ENCODE measurements at places on chromosomes 5 and 9.

GRCh38 chr9:18319918-18320445, 154.0 kb upstream of the ADAMTSL1 start:
- DNase-seq = no peak

- peak; percentile 2 for DNase-seq
These were observed 157.4 kb downstream of the NR3C1 start for GRCh38 chr5:143245929-143246561.

DNA sequence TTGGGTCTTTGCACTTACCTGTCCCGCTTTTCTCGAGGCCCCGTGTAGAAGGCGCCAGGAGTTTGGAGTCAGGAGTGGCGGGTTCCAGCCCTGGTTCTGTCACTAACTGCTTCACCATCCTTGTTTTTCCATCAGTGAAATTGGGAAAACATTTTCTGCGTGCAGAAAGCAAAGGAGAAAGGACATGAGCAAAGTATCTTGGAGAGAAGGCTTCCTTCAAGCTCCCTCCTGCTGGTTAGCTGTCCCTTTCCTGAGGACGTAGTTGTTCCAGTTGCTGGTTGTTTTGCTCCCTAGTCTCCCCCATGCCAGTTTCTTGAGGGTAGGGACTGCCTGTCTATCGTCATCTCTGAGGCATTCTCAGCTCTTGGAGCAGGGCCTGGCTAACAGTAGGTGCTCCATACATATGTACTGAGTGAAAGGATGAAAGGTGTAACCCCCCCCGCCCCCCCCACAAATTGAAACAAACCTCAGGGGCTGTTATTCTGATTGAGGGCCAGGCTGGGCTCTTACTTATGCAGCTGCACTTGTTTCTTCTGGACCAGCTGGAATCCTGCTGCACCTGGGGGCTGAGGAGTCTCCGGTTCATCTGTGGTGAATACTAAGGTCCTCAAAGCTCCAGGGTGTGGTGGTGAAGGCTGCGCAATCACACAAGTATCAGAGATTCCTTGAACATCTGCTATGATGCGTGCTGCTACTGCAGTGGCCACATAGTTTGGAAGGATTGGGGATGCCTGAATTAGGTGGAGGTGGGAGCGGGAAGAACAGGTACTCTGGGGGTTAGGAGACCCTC, 1.0 kb downstream of the SMIM3 start:
- DNase-seq = no peak

DNA sequence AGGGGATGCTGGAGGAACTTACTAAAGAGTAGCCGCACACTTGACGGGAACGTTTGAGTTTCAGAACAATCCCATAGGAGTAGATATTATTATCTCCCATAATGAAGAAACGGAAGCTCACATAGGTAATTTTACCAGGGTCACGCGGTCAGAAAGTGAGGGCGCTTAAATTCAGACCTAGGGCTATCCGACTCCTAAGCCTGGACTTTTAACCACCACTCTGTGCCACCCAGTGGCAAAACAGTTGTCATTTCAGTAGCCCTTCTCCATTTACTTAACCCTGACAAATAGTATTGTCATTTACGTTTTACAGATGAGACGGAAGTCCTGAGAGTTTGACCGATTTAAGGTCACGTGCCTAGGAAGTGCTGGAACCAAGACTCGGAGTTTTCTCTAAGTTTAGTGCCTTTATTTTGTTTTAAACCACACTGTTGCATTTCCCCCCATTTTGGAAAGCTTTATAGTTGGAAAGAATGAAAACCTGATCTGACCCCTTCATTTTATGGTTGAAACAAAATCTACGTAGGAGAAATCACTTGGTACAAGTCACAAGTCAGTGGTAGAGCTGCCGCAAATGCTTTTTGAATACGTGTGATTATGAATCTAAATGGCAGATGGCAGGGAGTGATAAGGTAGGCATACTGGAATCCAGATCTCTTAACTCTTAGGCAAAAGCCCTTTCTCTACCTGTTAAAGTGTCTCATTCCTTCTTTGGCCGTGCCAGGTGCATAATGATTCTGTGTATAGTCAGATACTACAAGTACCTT, 650 bp downstream of the MRRF start:
- DNase-seq = no peak

DNA sequence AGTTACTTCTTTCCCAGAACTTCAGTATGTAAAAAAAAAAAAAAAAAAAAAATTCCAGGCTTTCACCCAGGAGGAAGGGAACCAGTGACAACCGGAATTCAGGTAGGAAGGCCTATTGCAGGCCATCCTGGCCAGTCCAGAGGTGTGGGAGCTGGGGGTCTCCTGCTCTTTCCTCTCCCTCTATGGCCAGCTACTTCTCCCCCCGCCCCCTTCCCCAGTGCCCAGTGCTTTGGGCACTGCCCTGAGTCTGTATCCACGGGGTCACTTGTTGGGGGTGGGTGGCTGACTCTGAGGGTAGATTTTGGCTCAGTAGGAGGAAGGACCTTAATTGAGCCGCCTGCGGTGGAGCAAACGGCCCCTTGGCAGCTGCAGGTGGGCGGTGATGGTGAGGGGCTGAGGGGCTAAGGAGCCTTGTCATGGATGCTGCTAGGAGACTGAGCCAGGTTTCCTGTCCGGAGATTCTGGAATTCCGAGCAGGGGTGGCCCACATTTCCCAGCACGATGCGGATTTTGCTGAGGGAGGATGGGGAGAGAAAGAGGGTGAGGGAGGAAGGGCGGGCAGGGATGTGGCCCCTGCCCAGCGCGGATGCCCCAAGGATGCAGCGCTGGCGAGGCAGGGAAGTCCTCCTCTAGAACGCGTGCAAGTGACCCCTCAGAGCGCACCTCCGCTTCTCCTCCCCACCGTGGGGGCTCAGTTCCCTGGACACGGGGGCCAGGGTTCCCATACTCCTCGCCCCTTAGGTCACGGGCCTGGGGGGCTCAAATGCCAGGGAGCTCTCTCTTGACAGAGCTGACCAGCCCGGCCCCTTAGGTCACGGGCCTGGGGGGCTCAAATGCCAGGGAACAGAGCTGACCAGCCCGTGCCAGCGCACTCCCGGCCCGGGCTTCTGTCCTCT, 1.2 kb upstream of the PHF2 start:
- DNase-seq = no peak

- no peak for DNase-seq
These were observed 116.0 kb downstream of the KCNIP1 start for GRCh38 chr5:170619869-170620268.

GRCh38 chr9:34996905-34997279, 7.3 kb downstream of the DNAJB5 start:
- DNase-seq = no peak

DNA sequence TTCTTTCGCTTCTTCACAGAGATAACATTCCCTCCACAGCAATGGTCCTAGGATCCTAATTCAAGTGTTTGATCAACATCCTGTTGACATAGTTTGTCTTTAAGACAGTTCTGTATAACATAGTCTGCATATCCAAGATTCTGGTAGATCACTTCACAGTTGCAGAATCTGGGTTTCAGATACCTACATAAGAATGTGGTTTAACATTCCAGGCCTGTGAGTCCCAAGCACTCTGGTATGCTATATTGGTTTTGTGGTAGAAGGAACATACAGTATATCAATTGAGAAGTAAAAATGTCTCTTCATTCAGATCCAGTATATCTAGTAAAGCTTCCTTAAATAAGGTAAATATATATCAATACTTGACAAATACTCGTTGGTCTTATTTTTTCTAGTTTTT, 914.2 kb upstream of the CDH6 start:
- no peak for DNase-seq

GRCh38 chr9:97179616-97180015, 127.8 kb upstream of the CCDC180 start:
- DNase-seq = no peak

DNA sequence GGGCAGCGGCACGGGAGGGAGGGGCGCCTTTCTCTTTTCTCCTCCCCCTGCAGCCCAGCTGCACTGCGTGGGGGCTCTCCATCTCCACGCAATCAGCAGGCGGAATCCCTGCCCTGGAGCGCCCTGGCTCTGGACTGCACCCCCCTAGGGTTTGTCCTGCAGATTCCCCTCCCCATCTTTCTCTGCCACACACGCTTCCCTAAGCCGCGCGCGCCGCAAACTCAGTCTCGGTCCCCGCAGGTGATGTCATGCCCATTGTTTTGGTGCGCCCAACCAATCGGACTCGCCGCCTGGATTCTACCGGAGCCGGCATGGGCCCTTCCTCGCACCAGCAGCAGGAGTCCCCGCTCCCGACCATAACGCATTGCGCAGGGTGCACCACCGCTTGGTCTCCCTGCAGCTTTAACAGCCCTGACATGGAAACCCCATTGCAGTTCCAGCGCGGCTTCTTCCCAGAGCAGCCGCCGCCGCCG, at the start of gene KCNN2:
TSS of gene KCNN2 (plus strand) at position 347 of the 473 bp plus-strand sequence. CDS start at position 417, 70 bp downstream.
- peak; percentile 54 for DNase-seq

GRCh38 chr5:10420932-10421331, 20.7 kb upstream of the ROPN1L start:
- DNase-seq = no peak

GRCh38 chr5:180133060-180133459, 61.5 kb upstream of the RNF130 start:
- DNase-seq = no peak

DNA sequence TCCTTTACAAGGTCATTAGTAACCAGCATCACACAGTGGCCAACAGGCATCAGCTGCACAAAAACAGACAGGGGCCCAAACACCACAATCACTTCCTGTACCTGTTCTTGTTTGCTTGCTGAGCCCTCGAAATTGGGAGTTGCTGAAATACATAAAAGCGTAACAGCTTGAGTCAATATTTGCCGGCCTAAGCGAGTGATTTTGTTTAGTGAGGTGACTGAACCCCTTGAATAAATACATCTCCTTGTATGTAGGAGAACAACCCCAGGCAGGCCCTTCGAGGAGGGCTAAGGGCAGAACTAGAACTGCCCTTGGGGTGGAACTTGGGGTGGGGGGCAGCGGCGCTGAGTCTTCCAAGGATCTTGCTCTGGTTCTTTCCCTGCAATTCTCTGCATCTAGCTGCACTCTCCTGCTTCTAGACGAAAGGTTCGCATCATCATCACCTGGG, 502.5 kb downstream of the RASEF start:
- no peak for DNase-seq

- DNase-seq = no peak
These were observed 159.2 kb upstream of the CCDC152 start for GRCh38 chr5:42597318-42597937.

GRCh38 chr5:109370343-109370742, 39.4 kb downstream of the PJA2 start:
- DNase-seq = no peak

DNA sequence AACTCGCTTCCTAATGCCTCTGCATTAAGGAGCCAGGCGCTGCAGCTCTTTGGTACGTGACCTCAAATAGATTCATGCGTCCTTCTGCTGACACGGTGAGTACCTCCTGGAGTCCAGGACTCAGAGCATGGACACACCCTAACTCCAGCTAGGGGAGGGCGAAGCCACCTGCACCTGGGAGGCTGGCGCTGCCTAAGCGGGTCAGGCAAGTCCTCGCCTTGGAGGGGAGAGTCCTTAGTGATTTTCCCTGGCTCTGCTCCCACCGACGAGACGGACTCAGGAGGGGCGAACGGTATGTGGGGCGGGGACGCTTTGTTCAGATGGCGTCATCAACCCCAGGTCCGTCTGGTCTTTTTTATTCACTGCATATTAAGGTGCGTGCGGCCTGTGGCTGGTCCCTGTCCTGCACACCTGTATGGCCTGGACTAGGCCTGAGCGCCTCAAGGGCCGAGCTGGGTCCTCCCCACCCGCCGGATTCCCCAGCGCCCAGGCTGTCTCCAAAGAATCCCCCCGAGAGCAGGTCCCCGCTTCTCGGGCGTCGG, 50.3 kb downstream of the NSUN2 start:
- no peak for DNase-seq

- DNase-seq = no peak
These were observed 34.6 kb downstream of the HABP4 start for GRCh38 chr9:96484521-96484931.

GRCh38 chr5:64869419-64869818, 100.7 kb downstream of the CWC27 start:
- DNase-seq = no peak

DNA sequence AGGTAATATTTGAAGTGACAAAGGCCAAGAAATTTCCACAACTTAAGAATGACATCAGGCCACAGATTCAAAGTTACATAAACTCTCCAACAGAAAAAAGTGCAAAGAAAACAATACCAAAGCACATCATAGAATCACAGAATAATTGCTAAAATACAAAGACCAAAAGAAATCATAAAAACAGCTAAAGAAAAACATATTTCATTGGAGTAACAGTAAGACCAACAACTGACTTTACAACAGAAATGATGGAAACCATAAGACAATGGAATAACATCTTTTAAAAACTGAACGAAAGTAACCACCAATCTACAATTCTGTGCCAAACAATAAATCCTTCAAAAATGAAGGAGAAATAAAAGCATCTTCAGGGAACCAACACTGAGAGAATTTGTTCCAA, 38.3 kb downstream of the ZDHHC21 start:
- no peak for DNase-seq

DNA sequence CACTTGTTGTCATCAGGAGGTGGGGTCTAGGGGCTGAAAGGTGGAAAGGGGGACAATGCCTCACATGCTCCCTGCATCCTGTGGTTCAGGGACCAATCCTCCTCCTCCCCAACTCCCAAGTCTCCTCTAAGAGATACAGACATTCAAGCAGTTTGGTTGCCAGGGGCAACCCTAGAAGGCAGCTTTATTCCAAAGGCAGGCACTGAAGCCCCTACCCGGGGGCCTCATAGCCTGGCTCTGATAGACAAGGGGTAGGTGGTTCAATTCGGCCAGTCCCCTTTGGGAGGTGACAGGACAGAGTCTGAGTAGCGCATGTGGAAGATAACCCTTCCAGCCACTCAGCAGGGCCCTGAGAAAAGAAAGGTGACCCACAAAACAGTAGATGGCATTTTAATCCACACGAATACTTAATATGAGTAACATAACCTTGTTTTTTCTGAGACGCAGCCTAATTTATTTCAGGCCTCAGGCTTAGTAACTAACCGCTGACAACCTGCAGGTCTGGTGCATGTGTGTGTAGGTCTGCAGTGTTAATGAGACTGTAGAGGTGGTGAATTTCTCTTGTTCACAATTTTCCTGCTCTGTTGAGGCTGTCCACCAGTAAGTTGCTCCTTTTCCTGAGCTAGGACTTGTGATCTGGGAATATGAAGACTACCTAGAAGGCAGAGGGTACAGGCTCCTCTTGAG, 31.3 kb upstream of the HSPA9 start:
- no peak for DNase-seq

GRCh38 chr5:141077826-141078225, 16.6 kb upstream of the PCDHB2 start:
- DNase-seq = no peak

DNA sequence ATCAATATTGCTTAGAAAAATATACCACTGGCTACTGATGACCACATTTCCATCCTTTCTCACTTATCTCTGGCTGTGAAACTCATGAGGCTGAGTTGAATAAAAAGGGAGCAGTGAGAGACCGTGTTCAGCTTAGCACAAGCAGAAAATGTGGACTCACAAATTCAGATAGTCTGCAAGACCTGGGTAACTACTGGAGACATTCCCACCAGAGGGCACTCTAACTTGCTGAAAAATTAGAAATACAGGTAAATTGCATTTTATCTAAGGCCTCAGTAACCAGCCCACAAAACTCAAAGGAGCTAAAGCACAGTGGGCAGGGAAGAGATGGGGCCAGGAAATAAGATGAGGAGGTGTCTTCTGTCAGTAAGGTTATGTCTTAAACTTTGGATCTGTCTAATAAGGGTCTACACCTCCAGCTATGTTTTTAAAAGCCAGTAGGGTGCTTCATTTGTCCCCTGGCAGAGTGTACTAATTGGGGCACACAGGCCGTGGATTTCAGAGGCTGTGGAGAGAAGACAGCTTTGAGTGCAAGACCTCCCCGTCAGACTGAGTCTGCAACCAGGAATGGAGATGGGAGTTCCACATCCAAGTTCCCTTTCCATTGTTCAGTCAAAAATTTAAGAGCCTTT, 8.7 kb upstream of the NDUFB6 start:
- DNase-seq = peak; percentile 18
